AG08396 (cell line): ENCODE measurements at places on chromosomes 3 and 15.

DNA sequence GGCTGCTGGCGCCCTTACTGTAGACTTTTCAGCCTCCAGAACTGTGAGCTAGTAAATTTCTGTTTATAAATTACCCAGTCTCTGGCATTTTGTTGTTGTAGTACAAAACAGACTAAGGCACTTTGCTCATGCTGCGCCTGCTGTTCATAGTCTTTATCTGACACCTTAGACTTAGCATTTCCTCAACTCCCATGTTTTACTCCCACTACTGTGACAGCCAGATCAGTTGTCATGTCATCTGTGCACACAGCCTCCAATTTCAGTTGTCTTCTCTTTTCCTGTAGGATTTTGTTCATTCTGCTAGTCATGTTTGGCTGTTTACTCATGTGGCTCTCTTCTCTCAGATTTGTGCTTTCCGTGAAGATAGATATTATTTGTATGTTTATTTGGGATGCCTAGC, 62.0 kb downstream of the TCF12 start:
- DNase-seq: no peak

- DNase-seq: no peak
Measured at GRCh38 chr3:38756892-38757291, 59.1 kb downstream of the SCN10A start.

- no peak for DNase-seq
Measured at GRCh38 chr3:40642812-40643211, 118.1 kb downstream of the ZNF621 start.

GRCh38 chr15:52120488-52120887, 7.9 kb upstream of the BCL2L10 start:
- DNase-seq: no peak

GRCh38 chr3:24048843-24049242, 103.8 kb downstream of the NR1D2 start:
- DNase-seq: no peak

DNA sequence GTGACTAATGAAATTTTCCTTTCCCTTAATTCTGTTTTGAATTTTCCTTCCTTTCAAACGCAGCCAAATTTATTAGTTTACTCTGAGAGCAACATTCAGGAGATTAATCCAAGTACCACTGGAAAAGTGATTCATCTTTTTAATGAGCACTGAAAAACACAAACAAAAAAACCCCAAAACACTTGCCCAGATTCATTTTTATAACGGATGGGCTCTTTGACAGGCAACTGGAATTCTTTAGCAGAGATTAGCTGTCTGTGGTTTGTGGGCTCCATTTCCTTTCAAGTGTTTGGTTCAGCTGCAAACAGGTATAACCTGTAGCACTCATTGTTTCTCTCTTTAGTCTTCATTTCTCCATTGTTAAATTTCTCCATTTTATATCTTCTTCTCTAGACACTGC, 3.1 kb upstream of the POLR2M start:
- DNase-seq: no peak

DNA sequence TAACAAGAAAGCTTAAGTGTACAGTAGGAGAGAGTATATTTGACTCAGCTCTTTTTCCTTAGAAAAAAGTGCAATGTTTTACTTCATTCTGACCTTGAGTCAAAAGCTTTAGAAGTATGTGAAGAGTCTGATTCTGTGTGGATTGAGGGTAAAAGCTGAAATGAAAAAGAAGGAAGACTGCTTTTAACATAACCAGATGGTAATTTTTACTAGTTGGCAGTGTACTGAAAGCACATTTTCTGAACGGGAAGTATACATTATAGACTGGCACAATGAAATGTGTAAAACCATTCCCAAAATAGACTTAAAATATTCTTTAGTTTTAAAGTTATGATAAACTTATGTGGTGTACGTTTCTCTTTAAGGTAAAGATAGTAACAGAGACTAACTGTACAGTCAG, 197.8 kb upstream of the ZNF717 start:
- DNase-seq: no peak

DNA sequence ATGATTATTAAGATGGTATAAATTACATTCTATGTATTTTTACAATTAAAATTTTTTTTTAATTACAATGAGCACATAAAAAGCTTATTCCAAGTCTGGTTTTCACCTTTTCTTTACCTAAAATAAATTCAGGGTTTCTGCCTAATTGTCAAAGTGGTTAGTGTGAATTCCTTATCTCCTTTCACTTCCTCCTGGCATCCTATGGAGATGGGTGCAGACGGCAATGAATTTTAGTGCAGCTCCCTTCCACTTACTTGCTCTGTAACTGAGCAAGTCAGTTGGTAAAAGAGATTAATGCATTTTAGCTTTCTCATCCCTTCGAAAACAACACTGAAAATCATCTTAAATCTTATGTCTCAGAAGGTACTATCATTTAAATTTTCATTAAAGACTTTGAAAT, 13.1 kb downstream of the HDGFL3 start:
- no peak for DNase-seq

GRCh38 chr15:62887113-62887570, 155.4 kb upstream of the TPM1 start:
- DNase-seq: no peak

GRCh38 chr3:5252131-5252530, 64.6 kb downstream of the EDEM1 start:
- DNase-seq: no peak

DNA sequence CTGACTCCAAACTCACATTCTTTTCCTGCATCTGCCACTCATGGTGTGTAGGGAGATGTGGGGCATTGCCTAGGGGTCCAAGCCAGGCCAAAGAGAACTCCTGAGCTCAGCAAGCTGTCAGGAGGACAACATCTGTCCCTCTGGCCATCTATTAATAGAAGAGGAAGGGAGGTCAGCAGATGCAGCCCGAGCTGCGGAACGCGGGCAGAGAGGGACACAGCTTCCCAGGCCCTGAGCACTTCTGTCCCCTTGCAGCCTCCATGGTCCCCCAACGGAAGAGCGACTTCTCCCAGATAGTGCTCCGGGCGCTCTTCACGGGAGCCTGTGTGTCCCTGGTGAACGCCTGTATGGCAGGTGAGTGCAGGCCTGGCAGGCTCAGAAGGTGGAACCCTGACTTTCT, 37.3 kb upstream of the PDE8A start:
- DNase-seq: no peak

GRCh38 chr3:169152319-169152718, 511.2 kb downstream of the MECOM start:
- no peak for DNase-seq

- no peak for DNase-seq
Measured at GRCh38 chr3:169931747-169932520, 20.6 kb downstream of the SAMD7 start.

DNA sequence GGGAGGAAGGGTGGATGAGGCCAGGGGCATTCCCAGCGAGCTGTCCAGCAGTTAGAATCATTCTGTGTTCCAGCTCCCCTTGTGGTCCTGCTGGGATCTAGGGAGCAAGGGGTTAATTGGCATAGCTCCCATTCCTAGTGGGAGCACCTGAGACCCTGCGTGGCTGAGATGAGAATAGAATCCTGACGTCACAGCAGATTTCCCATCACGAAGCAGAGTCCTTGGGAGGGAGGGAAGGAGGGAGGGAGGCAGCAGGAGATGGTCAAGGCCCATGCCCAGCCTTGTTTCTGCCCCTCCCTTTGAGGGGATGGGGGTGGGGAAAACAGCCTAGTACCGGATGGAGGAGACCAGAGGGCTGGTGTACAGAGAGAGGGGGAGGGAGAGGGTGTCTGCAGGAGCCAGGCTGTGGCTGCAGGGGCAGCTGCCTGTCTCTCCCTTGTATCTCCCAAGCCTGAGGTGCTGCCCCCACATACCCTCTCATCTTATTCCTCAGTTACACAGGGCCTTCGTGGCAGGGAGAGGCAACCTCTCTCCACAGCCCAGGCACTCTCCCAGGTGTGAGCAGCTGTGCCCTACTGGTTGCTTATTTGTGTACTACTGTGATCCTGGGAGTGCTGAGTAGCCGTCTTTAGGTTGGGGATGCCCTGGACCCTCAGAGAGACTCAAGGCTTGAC, 5.4 kb downstream of the TYRO3 start:
- no peak for DNase-seq
